Vagina (tissue), 2 donors: ENCODE measurements at places on chromosomes 1 and 21.

GRCh38 chr1:53350853-53351767 is 23.2 kb upstream of the LRP8 start:
- no peaks in the 10 kb centered on the region for H3K4me1 ChIP-seq
- H3K36me3 ChIP-seq = no peaks in the 10 kb centered on the region
- no peaks in the 10 kb centered on the region for H3K27me3 ChIP-seq
- DNase-seq = no peak
- no peak overlapping the region for H3K4me3 ChIP-seq

- H3K27me3 ChIP-seq = no peaks in the 10 kb centered on the region
- H3K27ac ChIP-seq = peak overlapping the region; percentile 74
- DNase-seq = no peak
- H3K4me3 ChIP-seq = peak overlapping the region; percentile 56
- no peaks in the 10 kb centered on the region for H3K36me3 ChIP-seq
These were observed 760 bp upstream of the TINAGL1 start for GRCh38 chr1:31575369-31576140.

GRCh38 chr1:93678946-93679480 is 2.6 kb downstream of the BCAR3 start:
- H3K4me3 ChIP-seq = no peak overlapping the region
- no peaks in the 10 kb centered on the region for H3K36me3 ChIP-seq
- peaks cover 49% of the 10 kb centered on the region for H3K4me1 ChIP-seq
- DNase-seq = no peak
- H3K27me3 ChIP-seq = no peaks in the 10 kb centered on the region

DNA sequence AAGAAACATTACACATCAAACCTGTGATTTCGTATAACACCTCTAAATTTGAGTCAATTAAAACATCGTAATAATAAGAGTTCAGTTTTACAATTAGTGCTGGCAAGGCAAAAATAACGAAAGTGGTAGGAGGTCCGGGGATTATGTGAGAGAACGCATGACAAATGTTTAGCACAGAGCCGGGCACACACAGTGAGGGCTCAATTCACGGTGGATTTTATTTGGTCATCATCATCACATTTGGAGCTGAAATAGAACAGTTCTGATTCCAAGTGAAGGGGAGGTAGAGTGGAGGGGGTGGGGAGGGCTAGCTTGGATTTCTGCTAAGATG is 20.0 kb downstream of the H3-3A start:
- peak overlapping the region; percentile 81 for H3K4me3 ChIP-seq
- peak overlapping the region; percentile 70 for H3K27ac ChIP-seq
- no peak for DNase-seq
- no peaks in the 10 kb centered on the region for H3K27me3 ChIP-seq

GRCh38 chr1:4626061-4626460 is 28.3 kb upstream of the AJAP1 start:
- no peaks in the 10 kb centered on the region for H3K27me3 ChIP-seq
- H3K4me1 ChIP-seq = no peaks in the 10 kb centered on the region
- no peak overlapping the region for H3K27ac ChIP-seq
- no peak overlapping the region for H3K4me3 ChIP-seq
- no peak for DNase-seq
- no peaks in the 10 kb centered on the region for H3K36me3 ChIP-seq

GRCh38 chr1:114854693-114855320 is at the start of gene SYCP1:
SYCP1 (plus strand) TSS chr1:114854863; CDS start chr1:114855465, 602 bp downstream.
- no peak for DNase-seq
- no peaks in the 10 kb centered on the region for H3K27me3 ChIP-seq

- H3K4me3 ChIP-seq = no peak overlapping the region
- H3K27ac ChIP-seq = no peak overlapping the region
- no peaks in the 10 kb centered on the region for H3K4me1 ChIP-seq
- H3K27me3 ChIP-seq = no peaks in the 10 kb centered on the region
These were observed 273.7 kb downstream of the NTNG1 start for GRCh38 chr1:107414550-107414949.
